ENCODE measurements at places on chromosomes 12 and 14.

DNA sequence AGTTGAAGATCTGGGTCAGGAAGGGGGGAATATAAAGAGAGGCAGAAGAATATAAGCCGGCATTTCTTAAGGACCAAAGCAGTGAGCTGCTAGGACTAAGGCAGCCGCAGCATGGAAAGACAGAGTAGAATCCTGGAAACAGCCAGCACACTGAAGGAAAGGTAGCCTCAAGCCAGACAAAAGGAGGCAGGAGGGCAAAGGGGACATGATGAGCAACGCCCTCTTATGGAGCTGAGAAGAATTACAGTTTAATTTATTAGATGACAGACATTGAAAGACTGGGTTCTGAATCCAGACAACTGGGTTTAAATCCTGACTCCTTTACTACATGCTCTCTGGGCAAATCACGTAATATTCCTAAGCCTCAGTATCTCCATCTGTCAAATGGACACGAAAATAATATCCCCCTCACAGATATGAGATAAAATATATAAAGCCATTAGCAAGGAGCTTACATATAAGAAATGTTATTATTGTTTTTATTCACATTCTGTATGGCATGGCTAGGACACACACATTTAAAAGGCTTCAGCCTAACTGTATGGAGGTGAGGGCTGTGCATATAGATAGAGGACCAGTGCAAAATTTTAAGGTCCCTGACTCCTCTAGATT, 8.1 kb upstream of the PCED1B start:
- H3K27me3 ChIP-seq = peaks cover 7% of the 10 kb centered on the region
- no peak for DNase-seq
- no peak overlapping the region for H3K4me3 ChIP-seq

GRCh38 chr12:97167598-97167997, 260.5 kb downstream of the NEDD1 start:
- H3K27ac ChIP-seq = no peak overlapping the region
- H3K36me3 ChIP-seq = no peaks in the 10 kb centered on the region
- no peak for DNase-seq
- H3K4me3 ChIP-seq = no peak overlapping the region
- no peaks in the 10 kb centered on the region for H3K27me3 ChIP-seq
- no peaks in the 10 kb centered on the region for H3K4me1 ChIP-seq

- H3K27me3 ChIP-seq = no peaks in the 10 kb centered on the region
- H3K4me1 ChIP-seq = no peaks in the 10 kb centered on the region
- DNase-seq = no peak
- H3K36me3 ChIP-seq = peaks cover 29% of the 10 kb centered on the region
- no peak overlapping the region for H3K4me3 ChIP-seq
Measured at GRCh38 chr14:35754671-35755070, 54.4 kb downstream of the RALGAPA1 start.

DNA sequence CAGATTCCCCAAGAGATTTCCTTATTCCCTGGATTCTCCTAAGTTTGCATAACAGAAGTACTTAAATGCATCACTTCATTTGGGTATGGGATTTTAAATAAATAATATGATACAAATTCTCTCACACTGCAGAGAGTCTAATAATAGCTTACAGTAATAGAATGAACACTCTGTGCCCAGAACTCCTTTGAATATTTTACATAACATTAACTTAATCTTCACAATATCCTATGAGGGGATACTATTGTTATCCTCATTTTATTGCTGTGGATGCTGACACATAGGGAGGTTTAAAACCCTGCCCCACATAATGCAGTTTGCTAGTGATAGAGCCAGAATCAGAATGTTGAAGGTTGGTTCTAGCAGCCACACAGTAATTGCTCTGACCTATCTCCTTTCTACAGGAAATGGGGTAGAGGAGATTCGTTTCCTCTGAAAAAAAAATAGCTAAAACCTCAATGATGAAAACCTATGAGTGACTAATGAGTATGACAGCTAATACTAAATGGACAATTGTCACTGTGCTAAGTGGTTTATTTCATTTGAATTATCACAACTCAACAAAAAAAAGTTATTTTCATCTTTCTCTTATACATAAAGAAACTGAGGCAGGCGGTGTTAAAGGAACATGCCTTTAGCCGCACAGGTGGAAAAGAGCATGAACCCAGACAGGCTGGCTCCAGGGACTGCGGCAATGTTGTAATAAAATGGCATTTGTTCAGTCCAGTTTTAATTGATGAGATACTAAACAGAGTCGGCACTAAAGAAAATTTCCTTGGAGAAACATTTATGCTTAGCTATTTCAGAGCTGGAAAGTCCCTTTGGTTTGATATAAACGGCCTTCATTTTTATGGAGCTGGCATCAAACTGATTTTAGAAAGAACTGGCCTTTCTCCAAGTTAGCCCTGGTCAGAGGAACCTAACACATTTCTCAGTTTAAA, 880.9 kb downstream of the NRXN3 start:
- no peak for DNase-seq
- H3K4me3 ChIP-seq = no peak overlapping the region
- H3K36me3 ChIP-seq = no peaks in the 10 kb centered on the region
- peaks cover 2% of the 10 kb centered on the region for H3K27me3 ChIP-seq
- no peak overlapping the region for H3K27ac ChIP-seq

DNA sequence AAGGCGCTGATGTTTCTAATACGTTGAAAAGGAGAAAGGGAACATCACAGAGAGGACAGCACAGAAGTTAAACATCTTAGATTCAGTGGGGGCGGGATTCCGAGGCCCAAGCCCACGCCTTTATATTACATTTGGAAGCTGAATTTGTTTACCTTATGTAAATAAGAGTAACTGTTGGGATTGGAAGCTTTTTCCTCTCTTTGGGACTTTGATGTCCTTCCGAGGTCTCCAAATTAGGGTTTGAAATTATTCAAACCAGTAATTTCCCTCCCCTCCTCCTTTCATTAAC, 6.4 kb downstream of the FOXA1 start:
- peaks cover 35% of the 10 kb centered on the region for H3K36me3 ChIP-seq
- H3K27ac ChIP-seq = peak overlapping the region; percentile 98
- DNase-seq = no peak
- peaks cover 50% of the 10 kb centered on the region for H3K4me1 ChIP-seq
- H3K27me3 ChIP-seq = no peaks in the 10 kb centered on the region
- H3K4me3 ChIP-seq = peak overlapping the region; percentile 77

GRCh38 chr12:41473441-41473840, 285.3 kb downstream of the PDZRN4 start:
- H3K4me3 ChIP-seq = no peak overlapping the region
- H3K36me3 ChIP-seq = no peaks in the 10 kb centered on the region
- H3K4me1 ChIP-seq = peaks cover 24% of the 10 kb centered on the region

- H3K4me1 ChIP-seq = no peaks in the 10 kb centered on the region
- peaks cover 20% of the 10 kb centered on the region for H3K27me3 ChIP-seq
- no peak for DNase-seq
- no peak overlapping the region for H3K27ac ChIP-seq
Measured at GRCh38 chr12:121138284-121138683, 5.6 kb downstream of the P2RX7 start.

DNA sequence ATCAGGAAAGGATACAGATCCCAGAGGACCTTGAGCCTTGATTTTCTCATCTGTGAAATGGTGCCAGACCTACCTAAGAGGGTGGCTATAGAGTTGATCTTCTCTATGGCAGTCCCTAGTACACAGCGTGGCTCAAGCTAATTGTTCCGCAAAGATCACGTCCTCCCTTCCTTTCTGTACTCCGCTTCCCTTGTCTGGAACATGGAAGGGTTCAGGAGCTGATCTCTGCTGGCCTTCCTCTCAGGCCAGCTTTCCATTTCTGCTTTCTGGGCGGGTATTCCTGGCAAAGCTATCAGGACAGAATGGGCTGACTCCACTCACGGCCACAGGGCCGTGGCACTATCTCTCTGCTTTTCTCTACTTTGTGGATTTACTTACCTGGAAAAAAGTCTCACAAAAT, 6.5 kb downstream of the CAMKK2 start:
- no peak overlapping the region for H3K27ac ChIP-seq
- no peaks in the 10 kb centered on the region for H3K27me3 ChIP-seq
- H3K36me3 ChIP-seq = peaks cover 9% of the 10 kb centered on the region
- peaks cover 1% of the 10 kb centered on the region for H3K4me1 ChIP-seq
- H3K4me3 ChIP-seq = no peak overlapping the region

- peaks cover 11% of the 10 kb centered on the region for H3K4me1 ChIP-seq
- H3K36me3 ChIP-seq = peaks cover 4% of the 10 kb centered on the region
- H3K27me3 ChIP-seq = peaks cover 27% of the 10 kb centered on the region
Measured at GRCh38 chr12:121955258-121956237, 37.2 kb downstream of the CFAP251 start.

DNA sequence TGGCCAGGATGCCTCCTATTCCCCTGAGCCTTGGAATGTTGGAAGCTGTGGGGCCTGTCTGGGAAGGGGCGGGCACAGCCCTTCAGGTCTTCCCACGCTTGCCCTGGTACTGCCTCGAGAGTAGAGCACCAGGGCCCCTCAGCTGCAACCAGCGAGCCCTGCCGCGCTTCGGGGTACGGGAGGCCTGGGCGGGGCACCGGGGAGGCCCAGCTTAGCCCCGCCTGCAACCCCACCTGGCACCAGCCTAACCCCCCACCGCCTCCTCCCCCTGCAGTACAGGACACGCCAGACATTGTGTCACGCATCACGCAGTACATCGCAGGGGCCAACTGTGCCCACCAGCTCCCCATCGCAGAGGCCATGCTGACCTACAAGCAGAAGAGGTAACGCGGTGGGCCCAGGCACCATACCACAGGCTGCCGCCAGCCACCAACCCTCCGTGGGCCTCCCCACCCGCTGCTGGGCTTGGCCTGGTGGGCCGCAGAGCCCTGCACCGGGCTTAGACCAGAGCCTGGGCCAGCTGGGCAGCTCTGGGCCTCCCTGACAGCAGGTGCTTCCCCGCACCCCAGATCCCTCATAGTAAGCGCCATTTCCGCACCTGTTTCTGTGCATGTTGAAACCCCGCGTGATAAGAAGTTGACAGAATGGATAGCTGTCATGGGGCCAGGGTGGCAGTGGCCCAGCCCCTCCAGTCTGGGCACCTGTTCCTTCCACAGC, 13.6 kb upstream of the TEX22 start:
- no peaks in the 10 kb centered on the region for H3K27me3 ChIP-seq
- H3K27ac ChIP-seq = no peak overlapping the region
- peaks cover 7% of the 10 kb centered on the region for H3K36me3 ChIP-seq

- no peaks in the 10 kb centered on the region for H3K4me1 ChIP-seq
- no peak overlapping the region for H3K27ac ChIP-seq
- peaks cover 16% of the 10 kb centered on the region for H3K36me3 ChIP-seq
Measured at GRCh38 chr12:120132054-120132836, 15.7 kb upstream of the RAB35 start.

DNA sequence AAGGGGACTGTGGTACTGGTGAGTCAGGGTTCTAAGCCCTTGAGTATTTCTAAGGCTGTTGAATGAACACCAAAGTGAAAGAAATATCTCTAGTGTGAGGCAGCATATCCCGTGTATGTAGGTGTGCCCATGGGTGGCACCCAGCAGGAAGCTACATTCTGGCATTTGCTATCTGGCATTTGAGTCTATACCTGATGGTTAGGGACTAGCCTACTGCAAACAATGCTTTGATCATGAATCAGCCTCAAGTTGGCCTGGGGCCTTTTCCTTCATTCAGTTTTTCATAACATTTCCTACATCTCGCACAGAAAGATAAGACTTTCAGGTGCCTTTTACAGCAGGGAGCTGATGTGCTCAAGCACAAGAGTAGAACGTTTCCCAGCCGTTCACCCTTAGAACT, 85.7 kb upstream of the E2F7 start:
- no peaks in the 10 kb centered on the region for H3K36me3 ChIP-seq
- no peak overlapping the region for H3K27ac ChIP-seq
- no peak for DNase-seq

- no peak overlapping the region for H3K4me3 ChIP-seq
- no peak for DNase-seq
- H3K4me1 ChIP-seq = peaks cover 2% of the 10 kb centered on the region
- H3K27me3 ChIP-seq = no peaks in the 10 kb centered on the region
- H3K36me3 ChIP-seq = no peaks in the 10 kb centered on the region
- H3K27ac ChIP-seq = no peak overlapping the region
Measured at GRCh38 chr12:44835641-44836379, 40.3 kb downstream of the NELL2 start.

DNA sequence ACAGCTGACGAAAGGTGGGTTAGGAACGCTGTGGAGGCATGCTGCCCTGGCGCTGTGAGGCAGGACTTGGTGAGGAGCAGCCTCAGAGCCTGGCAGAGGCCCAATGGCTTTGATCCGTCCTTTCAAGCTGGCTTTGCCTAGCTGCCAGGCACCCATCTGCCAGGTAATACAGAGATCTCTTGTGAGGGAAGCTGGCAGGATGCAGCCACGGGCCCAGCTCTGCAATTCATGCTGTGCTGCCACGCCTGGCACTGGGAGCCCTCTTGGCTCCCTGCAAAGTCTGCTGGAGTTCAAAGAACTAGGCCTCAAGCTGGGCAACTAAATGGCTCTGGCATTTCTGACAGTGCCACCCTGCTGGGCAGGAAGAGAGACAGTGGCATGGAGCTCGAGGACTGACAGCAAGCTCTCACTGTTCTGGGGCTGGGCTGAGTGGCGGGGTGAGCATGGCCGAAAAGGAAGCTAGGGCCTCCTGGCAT, 18.7 kb downstream of the IQSEC3 start:
- H3K4me3 ChIP-seq = no peak overlapping the region
- no peak for DNase-seq
- peaks cover 51% of the 10 kb centered on the region for H3K27me3 ChIP-seq
- no peaks in the 10 kb centered on the region for H3K4me1 ChIP-seq
- peaks cover 3% of the 10 kb centered on the region for H3K36me3 ChIP-seq

DNA sequence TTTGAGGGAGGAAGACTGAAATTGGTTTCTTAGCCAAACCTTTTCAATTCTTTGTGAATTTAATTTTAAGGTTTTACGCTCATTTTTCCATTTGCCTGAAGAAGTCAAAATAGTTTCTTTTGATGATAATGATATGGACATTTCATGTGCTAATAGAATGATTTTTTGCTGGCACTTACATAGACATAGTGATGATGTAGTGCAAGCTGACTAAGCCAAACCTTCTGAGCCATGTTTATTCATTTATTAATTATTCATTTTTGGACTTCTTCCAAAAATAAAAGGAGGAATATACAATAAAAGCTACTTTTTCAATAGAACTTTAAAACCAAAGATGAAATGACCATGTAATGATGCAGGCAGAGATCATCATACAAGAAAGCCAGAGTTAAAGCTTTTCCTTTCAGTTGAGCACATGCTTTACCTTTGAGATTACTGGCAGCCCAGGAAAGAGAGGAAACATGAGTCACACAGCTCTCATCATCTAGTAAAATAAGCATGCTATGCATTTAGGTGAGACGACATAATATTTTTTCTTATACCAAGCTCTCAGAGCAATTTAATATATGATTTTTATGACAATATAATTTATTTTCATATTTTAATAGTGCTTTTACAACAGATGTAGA, 24.8 kb downstream of the KCNA1 start:
- peaks cover 58% of the 10 kb centered on the region for H3K27me3 ChIP-seq
- no peaks in the 10 kb centered on the region for H3K36me3 ChIP-seq
- no peak overlapping the region for H3K27ac ChIP-seq
- H3K4me1 ChIP-seq = no peaks in the 10 kb centered on the region
- no peak for DNase-seq

GRCh38 chr12:55060470-55060869, 40.7 kb downstream of the NEUROD4 start:
- peaks cover 10% of the 10 kb centered on the region for H3K27me3 ChIP-seq
- no peaks in the 10 kb centered on the region for H3K36me3 ChIP-seq
- no peak overlapping the region for H3K4me3 ChIP-seq
- no peak for DNase-seq
- H3K27ac ChIP-seq = no peak overlapping the region

Data from progenitor cell of endocrine pancreas (in vitro differentiated cells).